Activated CD8-positive, alpha-beta memory T cell treated with anti-CD3 and anti-CD28 coated beads, Interleukin-2, amount 50 U/mL, for 48 hours (primary cell): ENCODE measurements at places on chromosomes 13 and 19.
A peak's percentile ranks its signal among the peaks of the same experiment; 100 is the strongest.

- peak; percentile 68 for DNase-seq
These were observed 609 bp downstream of the EPS15L1 start for GRCh38 chr19:16470911-16471811.

DNA sequence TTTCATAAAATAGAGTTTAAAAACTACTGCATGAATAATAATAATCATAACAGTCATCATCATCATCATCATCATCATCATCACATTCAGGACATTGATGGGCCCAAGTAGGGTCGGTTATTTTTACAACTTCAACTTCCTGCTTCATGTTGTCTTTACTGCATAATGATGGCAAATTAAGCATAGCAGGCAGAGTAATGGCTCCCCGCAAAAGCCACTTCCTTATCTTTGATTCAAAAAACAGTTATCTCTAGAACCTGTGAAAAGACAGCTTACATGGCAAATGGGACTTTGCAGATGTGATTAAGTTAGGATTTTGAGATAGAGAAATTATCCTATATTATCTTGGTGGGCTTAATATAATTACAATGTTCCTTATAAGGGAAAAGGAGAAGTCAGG is 792.9 kb downstream of the LIG4 start:
- DNase-seq, result no peak

DNA sequence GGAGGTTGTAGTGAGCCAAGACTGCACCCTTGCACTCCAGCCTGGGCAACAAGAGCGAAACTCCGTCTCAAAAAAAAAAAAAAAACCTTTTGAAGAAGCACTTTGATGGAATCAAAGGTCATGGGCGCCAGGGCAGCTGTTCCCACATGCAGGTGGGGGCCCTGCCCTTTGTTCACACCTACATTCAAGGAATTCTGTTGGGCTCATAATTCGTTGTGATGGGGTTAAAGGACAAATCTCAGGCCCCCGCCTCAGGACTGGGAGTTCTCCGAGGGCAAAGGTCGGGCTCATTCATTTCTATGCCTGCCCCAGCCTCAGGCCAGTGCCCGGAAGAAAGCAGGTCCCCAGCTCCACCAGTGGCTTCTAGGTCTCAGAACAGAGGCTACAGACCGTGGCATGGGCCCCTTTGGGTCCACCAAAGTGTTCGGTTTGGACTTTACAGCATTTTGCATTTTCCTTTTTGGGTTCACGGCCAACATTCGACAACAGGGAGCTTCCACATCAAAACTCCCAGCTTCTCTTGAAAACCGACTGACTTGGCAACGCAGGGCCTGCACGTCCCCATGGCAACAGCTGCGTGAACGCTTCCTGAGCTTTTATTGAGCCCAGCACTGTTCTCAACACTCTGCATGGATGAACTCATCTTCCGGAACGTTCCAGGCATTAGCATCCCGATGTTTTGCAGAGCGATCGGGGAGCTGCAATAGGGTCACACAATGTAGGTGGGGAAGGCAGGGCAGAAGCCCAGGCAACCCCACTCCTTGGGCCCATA is 10.1 kb upstream of the GTF2F1 start:
- DNase-seq, result no peak

- no peak for DNase-seq
These were observed 5.2 kb downstream of the TGDS start for GRCh38 chr13:94590744-94591143.

DNA sequence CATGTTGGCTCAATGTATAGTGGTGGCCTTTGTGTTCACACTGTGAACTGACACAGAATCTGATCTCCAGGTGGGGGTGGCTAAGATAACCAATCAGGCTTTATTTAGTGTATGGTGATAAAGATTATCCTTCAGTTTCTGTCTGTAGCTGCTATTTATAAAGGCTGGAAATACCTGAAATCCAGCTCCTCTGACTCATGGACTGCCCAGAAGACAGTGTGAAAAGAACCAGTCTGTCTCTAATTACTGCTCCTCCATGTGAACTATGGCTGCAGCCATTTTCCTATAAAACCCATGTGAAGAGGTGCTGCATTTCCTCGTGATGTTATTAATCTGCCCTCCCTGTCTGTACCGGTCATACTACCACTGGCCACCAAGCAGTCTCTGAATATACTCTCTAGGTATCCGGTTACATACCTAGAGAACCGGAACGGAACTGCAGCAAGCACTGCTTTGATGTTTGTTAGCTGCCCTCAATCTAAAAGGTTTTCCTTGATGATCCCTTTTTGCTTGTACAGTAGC is 238.0 kb downstream of the LHFPL6 start:
- DNase-seq, result no peak

DNA sequence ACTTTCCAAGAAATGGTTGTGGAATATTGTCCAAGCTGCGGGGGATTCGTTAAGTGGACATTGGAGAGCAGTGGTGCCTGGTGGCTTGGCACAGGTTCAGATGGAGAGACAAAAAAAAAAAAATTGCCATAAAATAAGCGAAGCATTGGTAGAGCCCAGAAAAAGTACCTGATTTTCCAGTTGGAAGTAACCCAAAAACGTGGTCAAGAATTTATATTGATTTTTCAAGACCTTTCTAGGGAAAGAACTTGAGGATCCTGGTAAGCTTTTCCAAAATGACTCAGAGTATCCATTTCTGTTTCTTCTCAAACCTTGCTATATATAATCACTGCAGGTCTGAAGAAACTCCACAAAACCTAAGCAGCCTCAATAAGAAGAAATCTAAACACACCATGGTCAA is 94.6 kb downstream of the ING1 start:
- no peak for DNase-seq

DNA sequence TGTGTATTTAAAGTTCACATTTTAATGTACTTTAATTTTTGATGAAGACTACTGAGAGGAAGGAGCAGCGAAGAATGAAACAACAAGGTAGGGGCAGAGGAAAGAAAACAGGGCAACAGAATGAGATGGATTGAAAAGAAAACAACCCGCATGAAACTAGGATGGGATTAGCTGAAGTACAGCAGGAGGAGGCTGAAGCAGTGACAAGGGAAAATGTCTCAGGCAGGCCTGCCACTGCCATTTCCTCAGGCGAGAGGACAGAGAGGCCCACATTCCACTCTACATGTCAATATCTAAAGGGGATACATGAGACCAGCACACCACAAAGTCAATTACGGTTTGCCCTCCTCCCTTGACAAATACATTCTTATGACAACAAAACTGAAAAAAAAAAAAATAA is 1703.2 kb downstream of the EFNB2 start:
- DNase-seq, result no peak

DNA sequence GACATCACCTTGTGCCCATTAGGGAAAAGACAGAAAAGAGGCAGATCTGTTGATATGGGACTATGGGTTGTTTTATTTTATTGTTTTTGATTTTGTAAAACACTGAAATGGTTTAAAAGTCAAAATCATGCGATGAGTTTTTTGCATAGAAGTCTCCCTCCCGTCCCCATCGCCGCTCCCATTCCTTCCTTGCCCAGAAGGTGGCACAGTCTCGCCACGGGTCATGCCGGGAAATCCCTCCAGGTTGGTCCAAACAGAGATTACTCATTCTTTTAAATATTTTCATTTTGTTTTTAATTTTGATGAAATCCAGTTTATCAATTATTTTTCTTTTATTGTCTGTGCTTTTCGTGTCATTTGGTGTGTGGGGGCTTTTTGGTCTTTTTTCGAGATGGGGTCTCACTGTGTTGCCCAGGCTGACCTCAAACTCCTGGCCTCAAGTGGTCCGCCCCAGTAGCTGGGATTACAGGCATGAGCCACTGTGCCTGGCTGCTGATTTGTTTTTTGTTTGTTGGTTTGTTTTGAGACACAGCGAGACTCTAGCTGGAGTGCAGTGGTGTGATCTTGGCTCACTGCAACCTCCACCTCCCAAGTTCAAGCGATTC is 9.2 kb downstream of the PGPEP1 start:
- no peak for DNase-seq

GRCh38 chr19:51797480-51797879 is 2.5 kb downstream of the FPR3 start:
- DNase-seq, result no peak

DNA sequence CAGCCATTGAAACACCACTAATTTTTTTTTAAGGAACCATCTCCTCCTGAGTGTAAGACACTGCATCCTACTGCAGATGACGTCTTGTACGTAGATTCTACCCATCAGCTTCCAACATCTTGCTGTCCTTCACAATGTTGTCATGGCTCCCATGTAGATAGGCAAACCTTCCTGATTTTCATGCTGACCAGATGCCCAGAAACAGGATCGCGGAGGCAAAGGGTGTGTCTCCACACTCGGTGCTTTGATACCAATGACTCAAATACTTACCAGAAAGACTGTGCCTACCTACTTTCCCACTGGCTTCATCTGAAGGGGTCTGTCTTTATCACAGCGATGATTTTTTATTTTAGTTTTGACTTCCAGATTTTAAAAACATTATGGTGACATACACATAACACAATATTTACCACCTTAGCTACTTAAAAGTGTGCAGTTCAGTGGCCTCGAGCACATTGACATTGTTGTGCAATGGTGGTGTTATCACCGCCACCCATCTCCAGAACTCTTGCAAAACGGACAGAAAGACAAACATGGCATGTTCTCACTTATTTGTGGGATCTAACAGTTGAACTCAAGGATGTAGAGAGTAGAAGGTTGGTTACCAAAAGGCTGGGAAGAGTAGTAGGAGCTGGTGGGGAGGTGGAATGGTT is 94.0 kb upstream of the PEG3 start:
- DNase-seq, result no peak

DNA sequence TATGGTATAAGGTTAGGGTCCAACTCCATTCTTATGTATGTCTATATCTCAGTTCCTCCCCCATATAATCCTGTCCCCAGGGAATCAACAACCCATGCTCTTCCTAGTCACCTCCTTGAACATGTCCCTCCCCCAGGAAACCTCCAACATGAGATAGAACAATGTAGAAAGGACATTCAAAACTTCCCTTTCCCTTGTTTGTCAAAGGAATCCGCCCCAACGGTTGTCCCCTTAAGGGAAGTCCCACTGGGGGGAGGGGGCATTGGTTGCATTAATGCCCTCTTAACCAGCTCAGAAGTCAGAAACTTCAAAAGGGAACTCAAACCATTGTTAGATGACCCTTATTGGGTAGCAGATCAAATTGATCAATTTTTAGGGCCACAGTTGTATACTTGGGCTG is 6.8 kb upstream of the ZNF561 start:
- no peak for DNase-seq

GRCh38 chr13:84431646-84432045 is 549.4 kb upstream of the SLITRK1 start:
- DNase-seq, result no peak

DNA sequence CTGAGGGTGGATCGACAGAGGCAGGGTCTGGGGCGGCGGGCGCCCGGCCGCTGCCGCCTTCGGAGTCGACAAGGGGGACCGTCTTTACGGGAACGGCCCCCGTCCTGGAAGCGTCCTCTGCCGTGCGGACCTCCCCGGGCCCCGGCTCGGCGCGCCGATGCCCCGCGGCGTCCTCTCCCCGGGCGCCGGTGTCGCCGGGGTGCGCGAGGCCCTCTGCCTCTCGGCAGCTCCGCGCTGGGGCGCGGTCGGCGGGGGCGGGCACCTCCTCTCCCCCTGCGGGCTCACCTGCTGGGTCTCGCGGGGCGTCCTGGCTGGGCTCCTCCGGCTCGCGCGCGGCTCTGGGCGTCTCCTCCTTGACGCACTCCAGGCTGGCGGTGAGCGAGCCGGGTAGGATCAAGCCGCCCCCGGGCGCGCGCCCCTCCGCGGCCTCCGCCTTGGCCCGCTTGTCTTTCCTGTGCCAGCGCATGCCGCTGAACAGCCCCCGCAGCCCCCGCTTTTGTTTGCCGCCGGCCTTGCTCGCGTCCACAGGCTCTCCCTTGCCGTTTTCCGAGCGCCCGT is 1.5 kb downstream of the AMER2 start:
- peak; percentile 55 for DNase-seq

DNA sequence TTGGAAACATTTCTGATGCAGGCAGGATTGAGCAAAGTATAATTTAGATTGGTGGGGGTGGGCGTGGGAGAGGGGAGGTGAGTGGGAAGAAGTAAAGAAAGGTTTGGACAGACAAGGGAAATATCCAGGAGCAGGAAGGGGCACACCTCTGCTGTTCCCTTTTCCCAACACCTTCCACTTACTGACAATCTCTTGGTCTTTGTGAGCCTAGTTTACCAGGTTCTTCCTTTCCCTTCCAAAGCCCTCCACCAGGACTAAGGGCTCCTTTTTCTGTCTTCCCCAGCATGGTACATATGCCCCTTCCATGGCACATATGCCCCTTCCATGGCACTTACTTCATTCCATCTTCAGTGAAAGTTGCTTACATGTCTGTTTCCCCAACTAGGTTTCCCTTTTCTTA is 6.2 kb upstream of the THSD1 start:
- DNase-seq, result no peak

DNA sequence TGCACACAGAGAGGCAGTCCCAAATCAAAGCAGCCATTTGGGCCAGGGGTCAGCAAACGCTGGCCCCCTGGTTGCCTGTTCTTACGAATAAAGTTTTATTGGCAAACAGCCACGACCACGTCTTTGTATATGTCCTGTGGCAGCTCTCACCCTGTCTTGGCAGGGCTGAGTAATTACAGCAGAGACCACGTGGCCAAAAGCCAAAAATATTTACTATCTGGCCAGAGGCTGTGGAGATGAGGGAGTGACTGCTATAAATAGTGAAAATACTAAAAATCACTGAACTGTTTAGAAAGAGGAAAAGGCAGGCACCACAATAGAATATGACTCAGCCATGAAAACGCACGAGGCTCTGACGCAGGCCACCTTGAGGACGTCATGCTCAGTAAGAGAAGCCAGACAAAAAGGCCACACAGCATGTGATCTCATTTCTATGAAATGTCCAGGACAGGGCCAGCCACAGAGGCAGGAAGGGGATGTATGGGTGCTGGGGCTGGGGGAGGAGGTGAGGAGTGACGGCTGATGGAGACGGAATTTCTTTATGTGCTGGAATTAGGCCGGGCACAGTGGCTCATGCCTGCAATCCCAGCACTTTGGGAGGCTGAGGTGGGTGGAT is 29.4 kb downstream of the SMIM24 start:
- no peak for DNase-seq

GRCh38 chr13:41563341-41563983 is 106.1 kb downstream of the RGCC start:
- DNase-seq, result no peak

- DNase-seq, result no peak
These were observed 102.0 kb downstream of the PCDH9 start for GRCh38 chr13:67128136-67128535.

- no peak for DNase-seq
These were observed 5.1 kb downstream of the CBARP start for GRCh38 chr19:1232652-1233072.
